Hippocampal formation (tissue), 2 donors: ENCODE measurements at places on chromosomes 4 and X.

DNA sequence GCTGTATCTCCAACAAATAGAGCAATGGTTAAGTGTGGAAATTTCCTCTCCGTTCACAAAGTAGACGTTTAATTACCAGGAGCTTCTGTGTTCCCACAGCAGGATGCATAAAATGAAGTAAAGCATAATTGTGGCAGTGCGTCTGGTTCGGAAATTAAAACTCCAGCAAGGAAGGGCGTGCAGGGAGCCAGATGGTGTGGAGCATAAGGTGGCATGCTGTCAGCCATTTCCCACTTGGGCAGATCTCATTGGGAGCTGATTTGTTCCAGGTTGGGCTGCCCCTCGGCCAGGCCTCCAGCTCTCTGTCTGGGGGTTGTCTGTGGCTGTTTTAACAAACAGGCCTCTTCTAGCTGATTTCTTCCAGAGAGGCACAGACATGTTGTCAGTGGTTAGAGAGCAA is 182.1 kb upstream of the CLNK start:
- no peak for DNase-seq

- no peak for DNase-seq
Observed at GRCh38 chr4:186027405-186027804, 41.6 kb upstream of the TLR3 start.

GRCh38 chr4:175271010-175271630 is 353.0 kb downstream of the ADAM29 start:
- no peak for DNase-seq

DNA sequence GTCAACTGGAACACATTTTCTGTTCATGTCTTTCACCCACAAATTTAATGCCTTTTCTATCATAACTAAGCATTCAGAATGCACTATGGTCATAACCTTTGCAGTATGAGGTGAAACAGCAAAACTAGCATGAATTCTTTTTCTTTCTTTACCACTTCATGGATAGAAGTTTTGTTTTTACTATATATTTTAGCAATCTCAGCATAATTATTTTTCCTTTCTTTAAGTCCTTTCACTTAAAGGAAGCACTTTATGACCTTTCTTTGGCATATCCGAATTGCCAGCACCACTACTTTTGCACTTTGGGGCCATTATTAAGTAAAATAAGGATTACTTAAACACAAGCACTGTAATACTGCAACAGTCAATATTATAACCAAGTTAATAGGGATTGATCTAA is 115.1 kb upstream of the DKK2 start:
- no peak for DNase-seq

DNA sequence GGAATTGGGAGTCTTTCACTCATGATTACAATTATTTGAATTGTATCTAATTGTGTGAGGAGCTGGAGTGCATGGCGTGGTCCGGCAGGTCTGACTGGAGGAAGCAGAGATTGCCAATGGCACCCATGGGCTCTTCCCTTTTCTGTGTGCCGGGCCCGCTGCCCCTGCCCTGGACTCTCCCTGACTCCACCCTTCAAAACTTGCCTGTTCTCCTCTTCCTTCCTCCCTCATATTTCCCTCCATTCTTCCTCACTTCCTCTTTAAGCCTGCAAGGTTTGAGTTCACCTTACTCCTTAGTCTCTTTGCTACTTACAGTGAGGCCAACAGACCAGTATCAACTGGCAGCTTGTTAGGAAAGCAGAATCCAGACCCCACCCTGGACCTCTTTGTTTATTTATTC is 6.5 kb upstream of the STBD1 start:
- no peak for DNase-seq

GRCh38 chr4:6929812-6930464 is 20.3 kb downstream of the TBC1D14 start:
- no peak for DNase-seq

- no peak for DNase-seq
Observed at GRCh38 chrX:120000490-120001246, 57.1 kb upstream of the NKAP start.

DNA sequence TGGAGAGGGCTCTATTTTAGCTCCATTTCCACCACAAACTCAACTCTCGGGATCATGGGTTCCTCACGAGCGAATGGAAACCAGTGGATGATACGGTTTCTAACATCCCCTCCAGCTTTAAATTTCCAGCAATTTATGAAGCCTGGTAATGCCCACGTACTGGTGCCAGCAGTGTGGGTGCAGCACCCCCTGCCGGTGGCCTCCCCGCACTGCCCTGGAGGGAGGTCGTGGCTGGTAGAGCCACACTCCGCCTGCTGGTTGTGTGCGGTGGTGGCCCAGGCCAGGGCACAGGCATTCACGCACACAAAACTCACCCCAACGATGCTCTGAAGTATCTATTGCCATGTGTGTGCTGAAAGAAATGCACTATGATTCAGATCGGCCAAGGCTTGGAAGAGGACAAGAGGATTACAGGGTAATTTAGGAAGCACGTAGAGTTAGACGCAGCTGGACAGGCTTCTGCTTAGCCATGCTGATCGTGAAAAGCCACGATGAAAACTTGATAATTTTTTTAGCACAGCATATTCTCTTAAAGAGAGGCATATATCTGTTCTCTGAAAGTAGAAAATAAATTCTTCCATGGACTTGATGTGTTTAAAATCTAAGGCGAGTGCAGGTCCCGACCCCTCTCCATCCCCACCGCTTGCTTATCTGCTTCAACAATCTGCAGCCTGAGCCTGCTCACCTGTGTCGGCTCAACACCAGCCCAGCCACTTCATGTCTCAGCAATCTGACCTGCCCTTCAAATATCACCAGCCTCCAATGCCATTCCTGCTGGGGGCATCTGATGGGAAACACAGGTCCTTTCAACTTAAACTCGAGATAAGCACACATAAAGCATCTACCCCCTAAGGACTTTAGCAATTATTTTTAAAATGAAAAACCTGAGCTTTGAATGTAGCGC is 59.1 kb downstream of the SCD5 start:
- DNase-seq = peak; percentile 72

DNA sequence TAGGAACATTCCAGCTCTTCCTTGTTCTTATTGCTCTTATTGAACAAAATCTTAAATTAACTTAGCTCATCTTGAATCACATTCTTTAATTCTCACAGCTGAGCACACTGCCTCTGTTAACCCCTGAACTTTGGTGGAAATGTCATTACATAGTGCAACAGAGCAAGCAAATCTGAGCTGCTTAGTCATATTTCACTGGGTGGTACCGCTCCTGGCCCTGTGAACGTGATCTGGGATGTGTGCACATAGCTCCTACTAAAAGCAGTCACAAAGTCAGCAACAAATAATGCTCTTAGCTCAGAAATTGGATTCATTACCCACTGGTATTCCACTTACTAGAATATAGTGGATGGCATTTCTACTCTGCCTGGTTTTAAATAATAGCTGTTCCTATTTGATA is 27.9 kb downstream of the ARHGEF6 start:
- no peak for DNase-seq

DNA sequence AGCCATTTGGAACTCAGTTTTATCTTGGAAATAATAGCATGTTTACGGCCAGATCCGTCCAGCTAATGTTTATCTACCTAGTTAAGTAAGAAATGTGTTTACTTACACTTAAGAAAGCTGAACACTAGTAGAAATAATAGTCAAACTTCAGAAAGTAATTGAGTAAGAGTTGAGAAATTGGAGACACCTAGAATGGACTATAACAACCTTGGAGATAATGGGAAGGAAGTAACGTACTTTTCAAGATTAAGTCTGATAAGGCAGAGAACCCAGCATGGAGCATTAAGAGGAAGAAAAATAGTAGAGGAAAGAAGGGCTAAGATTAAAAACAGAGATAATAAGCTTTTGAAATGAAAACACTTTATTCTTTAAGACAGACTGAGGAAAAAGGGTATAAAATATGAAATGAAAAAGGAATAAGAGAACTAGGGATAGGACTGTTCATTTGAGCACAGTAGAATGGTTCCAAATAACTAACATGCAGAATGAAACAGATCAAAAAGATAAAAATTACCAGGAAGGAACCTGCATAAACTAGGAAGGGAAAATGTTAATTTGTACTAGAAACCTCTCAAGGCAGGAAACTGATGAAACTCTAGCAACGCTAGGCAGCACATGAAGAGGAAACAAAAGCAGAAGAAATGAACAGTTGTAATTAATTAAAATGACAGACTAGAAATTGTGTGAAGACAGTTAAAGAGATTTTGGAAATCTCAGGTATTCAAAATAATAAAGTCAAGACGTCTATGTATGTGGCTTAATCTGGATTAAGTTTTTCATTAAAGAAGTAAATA is 71.7 kb downstream of the FBXW7 start:
- no peak for DNase-seq

GRCh38 chr4:41213625-41214135 is 662 bp downstream of the APBB2 start:
- no peak for DNase-seq

- no peak for DNase-seq
Observed at GRCh38 chrX:26649534-26649933, 433.6 kb downstream of the MAGEB5 start.

DNA sequence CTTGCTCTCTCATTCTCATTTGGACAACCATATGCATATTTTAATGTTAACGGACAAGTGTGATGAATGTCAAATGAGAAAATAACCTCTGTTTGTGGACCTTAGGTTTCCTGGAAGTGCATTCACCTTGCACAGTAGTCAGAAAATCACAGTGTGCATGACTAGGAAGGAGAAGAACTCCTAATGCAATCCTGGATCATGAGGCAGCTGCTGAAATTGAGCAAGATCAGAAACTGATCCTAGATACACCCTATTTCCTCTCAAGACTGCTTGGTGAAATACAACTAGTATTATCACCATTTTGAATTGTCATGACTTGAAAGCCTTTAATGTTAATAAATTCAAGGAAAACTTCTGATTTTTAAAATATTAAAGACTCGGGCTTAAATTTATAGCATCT is 1148.9 kb downstream of the STIM2 start:
- DNase-seq = no peak

DNA sequence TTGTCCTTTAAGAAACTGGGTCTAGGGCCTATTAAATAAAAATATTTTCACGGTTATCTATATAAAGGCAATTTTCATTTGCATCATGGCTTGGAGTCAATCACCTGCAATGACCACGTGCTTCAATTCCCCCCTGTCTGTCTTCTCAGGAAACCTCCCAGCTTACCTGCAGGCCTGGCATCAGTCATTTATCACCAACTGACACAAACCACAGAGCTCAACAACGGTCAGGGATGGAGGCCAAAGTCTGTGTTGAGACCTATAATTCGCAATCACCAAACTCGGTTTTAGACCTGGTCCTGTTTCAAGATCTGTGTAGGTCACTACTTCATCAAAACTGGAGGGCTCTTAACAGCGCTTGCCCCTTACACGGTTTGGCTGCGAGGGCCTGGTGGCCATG is 1.9 kb downstream of the SLC9A7 start:
- DNase-seq = no peak

DNA sequence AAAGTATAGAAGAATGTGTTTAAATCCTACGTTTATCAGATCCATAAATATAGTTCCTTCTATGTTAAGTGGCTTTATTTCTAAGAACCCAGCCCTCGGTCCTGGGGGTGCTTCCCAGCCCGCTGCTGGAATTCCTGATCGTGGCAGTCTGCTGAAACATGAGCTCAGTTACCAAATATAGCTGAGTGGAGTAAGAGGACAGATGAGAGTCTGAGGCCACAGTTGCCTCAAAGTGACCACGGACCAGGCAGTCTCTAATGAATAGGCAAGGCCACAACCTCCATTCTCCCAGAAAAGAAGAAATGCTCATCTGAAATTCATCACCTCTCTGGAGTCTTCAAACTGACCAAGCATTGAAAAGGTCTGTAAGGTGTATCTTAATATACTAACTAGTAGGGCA is at the start of gene PALLD:
Gene PALLD, plus strand, starts transcription at position 219 of the 400 bp plus-strand sequence.
- no peak for DNase-seq

DNA sequence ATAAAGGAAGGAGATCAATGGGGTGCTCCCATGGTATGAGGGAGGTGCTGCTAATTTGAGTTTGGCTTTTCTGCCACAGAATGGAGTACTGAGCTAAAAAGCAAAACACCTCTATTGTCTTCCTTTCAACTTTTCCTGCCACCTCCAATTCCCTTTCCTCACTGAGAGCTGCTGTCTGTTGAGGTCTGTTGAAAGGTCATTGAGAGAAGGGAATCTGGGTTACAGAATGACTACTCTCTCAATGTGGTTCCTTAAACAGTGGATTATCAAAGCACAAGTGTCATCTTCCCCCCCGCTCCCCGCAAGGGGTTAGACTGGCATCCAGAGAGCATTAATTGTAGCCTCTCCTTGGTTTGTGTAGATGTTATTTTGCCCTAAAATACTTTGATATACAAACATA is 10.7 kb downstream of the USP9X start:
- no peak for DNase-seq

- no peak for DNase-seq
Observed at GRCh38 chrX:56812515-56813105, 83.6 kb downstream of the NBDY start.
